Vagina (tissue), 2 donors: ENCODE measurements at places on chromosomes 11 and 22. TPM values are rescaled to one million over a fixed set of nuclear protein-coding genes. Genes with fewer than 3 reads are reported as not detected.

Gene CRYBA4
- not detected for total RNA-seq

GRCh38 chr11:21949763-21950413, 243.0 kb upstream of the ANO5 start:
- no peak overlapping the region for H3K27ac ChIP-seq
- no peaks in the 10 kb centered on the region for H3K36me3 ChIP-seq
- H3K4me1 ChIP-seq = no peaks in the 10 kb centered on the region
- H3K4me3 ChIP-seq = no peak overlapping the region
- DNase-seq = no peak
- no peaks in the 10 kb centered on the region for H3K27me3 ChIP-seq

Gene HBG1
- not detected for total RNA-seq

DNA sequence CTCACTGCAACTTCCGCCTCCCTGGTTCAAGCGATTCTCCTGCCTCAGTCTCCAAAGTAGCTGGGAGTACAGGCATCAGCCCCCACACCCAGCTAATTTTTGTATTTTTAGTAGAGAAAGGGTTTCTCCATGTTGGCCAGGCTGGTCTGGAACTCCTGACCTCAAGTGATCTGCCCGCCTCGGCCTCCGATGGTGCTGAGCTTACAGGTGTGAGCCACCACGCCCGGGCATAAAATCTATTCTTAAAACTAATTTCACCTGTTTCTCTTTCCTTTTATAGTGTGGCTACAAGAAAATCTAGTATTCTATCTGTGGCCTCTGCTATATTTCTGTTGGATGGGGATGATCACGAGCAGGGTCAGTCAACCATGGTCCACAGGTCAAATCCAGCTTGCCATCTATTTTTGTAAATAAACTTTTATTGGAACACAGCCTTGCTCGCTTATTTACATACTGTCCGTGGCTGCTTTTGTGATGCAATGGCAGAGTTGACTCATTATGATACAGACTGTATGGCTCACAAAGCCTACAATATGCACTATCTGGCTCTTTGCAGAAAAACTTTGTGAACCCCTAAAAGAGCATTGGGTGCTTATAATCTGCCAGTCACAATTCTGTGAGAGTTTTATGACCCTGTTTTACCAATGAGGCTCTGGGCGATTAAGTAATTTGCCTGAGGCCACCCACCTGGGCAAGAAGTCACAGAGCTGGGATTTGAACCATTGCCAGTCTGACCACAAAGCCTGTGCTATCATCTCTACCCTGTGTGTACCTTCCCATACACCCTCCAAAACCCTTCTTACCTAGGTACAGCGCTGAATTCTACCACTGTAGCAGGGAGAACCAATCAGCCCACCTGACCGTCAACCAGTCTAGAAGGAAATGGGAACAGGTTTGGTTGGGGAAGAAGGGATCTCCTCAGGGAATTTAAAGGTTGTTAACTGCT, 28.3 kb downstream of the SLC1A2 start:
- peaks cover 32% of the 10 kb centered on the region for H3K4me1 ChIP-seq
- no peak for DNase-seq
- H3K36me3 ChIP-seq = no peaks in the 10 kb centered on the region
- peak overlapping the region; percentile 24 for H3K27ac ChIP-seq
- no peak overlapping the region for H3K4me3 ChIP-seq

DNA sequence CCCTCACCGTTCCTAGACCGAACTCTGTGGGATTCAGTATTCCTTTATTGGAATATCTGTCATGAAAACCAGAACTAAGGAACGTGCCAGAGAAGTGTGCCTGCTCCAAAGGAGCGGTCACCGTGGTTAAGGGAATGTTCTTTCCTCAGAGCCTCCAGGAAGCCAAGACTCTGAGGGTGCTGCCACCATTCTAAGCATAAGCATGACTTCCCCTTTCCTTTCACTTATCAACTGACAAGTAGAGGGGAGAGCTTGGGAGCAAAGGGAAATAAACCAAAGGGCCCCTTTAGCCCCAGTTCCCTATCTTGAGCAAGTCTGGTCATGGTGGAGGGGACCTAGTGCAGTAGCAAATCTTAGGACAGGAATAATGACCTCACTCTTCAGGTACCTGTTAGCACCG, 26.8 kb downstream of the CTR9 start:
- no peaks in the 10 kb centered on the region for H3K4me1 ChIP-seq
- H3K27me3 ChIP-seq = no peaks in the 10 kb centered on the region
- peak overlapping the region; percentile 68 for H3K27ac ChIP-seq
- H3K36me3 ChIP-seq = peaks cover 59% of the 10 kb centered on the region

DNA sequence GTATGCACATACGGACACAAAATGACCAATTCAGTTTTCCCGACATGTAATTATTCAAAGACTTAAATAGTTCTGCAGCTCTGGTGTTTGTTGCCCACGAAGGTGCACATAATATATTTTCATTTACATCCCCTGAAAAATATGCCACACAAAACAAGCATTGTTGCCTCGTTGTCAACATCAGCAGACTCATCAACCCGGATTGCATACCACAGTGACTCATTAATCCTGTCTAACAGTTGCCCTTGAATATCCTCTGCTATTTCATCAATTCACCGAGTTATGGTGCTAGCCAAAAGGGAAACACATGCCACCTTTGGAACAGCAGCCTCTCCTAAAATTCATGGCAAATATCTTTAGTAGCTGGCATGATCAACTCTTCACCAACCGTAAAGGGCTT, 582.2 kb downstream of the LRRC4C start:
- no peaks in the 10 kb centered on the region for H3K36me3 ChIP-seq
- no peak for DNase-seq
- no peak overlapping the region for H3K27ac ChIP-seq
- no peaks in the 10 kb centered on the region for H3K27me3 ChIP-seq
- no peaks in the 10 kb centered on the region for H3K4me1 ChIP-seq
- no peak overlapping the region for H3K4me3 ChIP-seq

DNA sequence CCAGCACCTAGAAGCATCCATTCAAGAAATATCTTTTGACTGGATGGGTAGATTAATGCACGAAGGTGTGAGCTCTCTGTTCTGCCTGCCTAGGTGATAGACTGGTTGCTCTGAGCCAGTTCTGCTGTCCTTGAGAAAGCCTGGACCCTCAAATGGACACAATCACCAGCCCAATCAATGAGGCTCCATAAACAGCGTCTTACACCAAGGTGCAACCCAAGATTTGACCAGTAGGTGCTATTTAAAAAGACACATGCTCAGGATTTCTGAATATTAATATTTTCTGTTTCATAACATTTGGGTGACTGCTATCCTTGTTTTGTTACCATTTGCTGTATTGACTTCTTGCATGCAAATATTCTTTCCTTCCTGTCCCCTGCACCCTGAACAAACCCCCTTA, 39.0 kb downstream of the PAMR1 start:
- no peak overlapping the region for H3K27ac ChIP-seq
- no peak overlapping the region for H3K4me3 ChIP-seq
- no peaks in the 10 kb centered on the region for H3K27me3 ChIP-seq
- H3K4me1 ChIP-seq = peaks cover 11% of the 10 kb centered on the region
- DNase-seq = no peak
- no peaks in the 10 kb centered on the region for H3K36me3 ChIP-seq

DNA sequence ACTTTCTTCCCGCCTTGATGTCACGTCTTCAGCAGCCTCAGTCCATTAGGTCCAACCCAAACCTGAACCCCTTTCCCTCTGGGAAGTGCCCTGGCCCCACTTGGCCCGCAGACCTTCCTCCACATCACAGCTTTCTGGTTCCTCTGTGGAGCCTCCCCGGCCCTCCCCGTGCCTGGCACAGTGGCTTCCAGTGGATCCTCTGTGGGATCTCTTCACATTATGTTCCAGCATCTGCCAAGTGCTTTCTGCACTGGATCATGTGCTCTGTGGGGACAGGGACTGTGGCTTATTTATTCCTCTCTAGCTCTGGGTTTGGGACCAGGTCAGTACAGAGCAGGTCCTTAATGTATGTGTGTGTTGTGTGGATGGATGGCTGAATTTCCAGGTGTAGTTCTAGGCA, 30.9 kb downstream of the POLR3H start:
- peaks cover 27% of the 10 kb centered on the region for H3K36me3 ChIP-seq
- H3K4me3 ChIP-seq = no peak overlapping the region
- no peaks in the 10 kb centered on the region for H3K27me3 ChIP-seq
- peaks cover 30% of the 10 kb centered on the region for H3K4me1 ChIP-seq
- H3K27ac ChIP-seq = peak overlapping the region; percentile 50

GRCh38 chr11:94584978-94585377, 17.8 kb downstream of the PIWIL4 start:
- no peaks in the 10 kb centered on the region for H3K4me1 ChIP-seq
- no peak overlapping the region for H3K27ac ChIP-seq
- H3K27me3 ChIP-seq = no peaks in the 10 kb centered on the region
- H3K4me3 ChIP-seq = no peak overlapping the region

Gene LSP1
- total RNA-seq = 32.7 TPM

Gene RAC2
- total RNA-seq = 15.7 TPM

Gene PARVG
- 29.5 TPM for total RNA-seq

GRCh38 chr11:23509023-23509422, 648.7 kb upstream of the CCDC179 start:
- DNase-seq = no peak
- H3K4me1 ChIP-seq = no peaks in the 10 kb centered on the region
- H3K4me3 ChIP-seq = no peak overlapping the region
- no peak overlapping the region for H3K27ac ChIP-seq
- no peaks in the 10 kb centered on the region for H3K27me3 ChIP-seq

DNA sequence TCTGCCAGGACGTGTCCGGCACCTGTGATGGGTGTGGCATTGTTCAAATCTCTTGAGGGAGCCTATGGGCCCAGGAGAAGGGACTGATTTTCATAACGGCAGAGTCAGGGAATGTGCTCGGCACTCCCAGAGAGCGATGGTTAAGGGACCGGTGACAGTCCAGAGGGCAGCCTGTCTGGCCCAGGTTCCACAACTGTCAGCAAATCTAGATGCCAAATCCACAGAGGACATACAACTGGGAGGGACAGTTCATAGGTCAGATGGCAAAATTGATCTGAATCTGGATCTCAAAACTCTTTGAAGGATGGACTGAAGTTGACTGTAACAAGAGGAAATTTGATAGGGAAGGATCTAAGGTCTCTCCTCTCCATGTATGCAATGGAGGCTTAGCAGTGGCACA, 7.5 kb downstream of the SEC14L2 start:
- no peak overlapping the region for H3K27ac ChIP-seq
- no peaks in the 10 kb centered on the region for H3K27me3 ChIP-seq
- peaks cover 6% of the 10 kb centered on the region for H3K4me1 ChIP-seq
- H3K4me3 ChIP-seq = no peak overlapping the region
- no peak for DNase-seq

DNA sequence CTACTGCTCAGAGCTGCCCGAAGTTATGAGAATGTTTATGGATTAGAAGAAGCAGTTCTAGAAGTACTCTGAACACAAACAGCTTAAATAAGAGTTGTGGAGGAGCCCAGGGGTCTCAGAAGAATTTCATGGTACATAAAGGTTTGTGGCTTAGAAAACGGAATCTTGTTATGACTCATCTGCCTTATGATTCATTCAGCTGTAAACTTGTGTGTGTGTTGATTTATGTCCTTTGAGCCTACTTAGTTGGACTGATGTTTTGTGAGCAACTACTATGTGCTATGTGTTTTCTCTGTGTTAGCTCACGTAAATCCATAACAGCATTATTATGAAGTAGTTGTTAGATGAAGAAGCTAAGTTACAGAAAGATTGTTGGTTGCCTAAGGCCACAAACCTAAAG, 203.7 kb downstream of the PGR start:
- H3K36me3 ChIP-seq = no peaks in the 10 kb centered on the region
- H3K27ac ChIP-seq = no peak overlapping the region
- H3K27me3 ChIP-seq = no peaks in the 10 kb centered on the region
- no peak for DNase-seq

DNA sequence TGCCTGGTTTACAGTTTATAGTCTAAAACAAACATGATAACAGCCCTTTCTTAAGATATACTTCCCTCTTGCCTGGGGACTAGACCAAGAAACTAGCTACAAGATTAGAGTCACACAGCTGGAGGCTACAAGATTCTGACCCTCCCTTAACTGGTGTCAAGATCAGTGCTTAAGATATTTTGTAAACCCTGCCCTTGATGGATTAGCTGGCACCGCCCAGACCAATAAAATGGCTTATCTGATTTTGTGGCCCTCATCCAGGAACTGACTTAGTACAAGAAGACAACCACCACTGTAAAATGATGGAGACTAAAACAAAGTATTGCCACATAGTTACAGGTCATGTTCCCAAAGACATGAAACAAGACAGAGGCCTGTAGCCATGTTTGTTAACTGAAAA, 53.4 kb downstream of the FAM181B start:
- DNase-seq = no peak
- H3K4me1 ChIP-seq = no peaks in the 10 kb centered on the region
- H3K4me3 ChIP-seq = no peak overlapping the region
- H3K36me3 ChIP-seq = no peaks in the 10 kb centered on the region

Gene MIOX
- total RNA-seq = not detected

Gene RIMBP3B
- total RNA-seq = not detected

GRCh38 chr22:20247010-20247505, 21.1 kb downstream of the RTN4R start:
- H3K36me3 ChIP-seq = no peaks in the 10 kb centered on the region
- H3K4me1 ChIP-seq = peaks cover 34% of the 10 kb centered on the region
- no peak overlapping the region for H3K27ac ChIP-seq
- no peak for DNase-seq
- H3K27me3 ChIP-seq = no peaks in the 10 kb centered on the region

- H3K27ac ChIP-seq = no peak overlapping the region
- H3K27me3 ChIP-seq = no peaks in the 10 kb centered on the region
- H3K4me3 ChIP-seq = no peak overlapping the region
- peaks cover 20% of the 10 kb centered on the region for H3K4me1 ChIP-seq
Measured at GRCh38 chr11:121240650-121241303, 51.8 kb upstream of the SC5D start.

DNA sequence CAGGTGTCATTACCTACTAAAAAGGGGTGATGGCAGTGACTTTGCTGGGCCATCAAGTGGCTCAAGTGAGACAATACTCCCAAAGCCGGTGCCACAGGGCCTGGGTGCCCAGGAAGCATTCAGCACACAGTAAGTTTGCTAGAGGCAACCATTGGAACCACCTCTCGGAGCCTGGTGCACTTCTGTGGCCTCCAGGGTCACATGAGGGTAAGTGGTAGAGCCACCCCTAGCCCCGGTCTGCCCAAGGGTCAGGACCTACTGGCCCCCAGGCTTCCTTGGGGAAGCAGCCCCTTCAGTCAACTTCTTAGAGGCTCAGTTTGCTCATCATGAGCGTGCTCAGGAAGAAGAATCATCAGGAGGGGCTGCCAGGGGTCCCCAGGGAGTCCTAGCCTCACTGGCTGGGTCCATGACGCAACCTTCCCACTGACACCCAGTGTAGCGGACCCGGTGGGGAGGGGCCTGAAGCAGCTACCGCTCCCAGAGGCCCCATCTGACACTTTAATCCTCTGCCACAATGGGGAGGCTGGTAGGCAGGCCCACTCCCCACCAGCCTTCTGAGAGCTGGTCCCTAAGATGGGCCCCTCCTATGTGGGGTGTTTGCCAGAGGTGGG, 17.5 kb upstream of the RASL10A start:
- DNase-seq = no peak
- H3K27me3 ChIP-seq = no peaks in the 10 kb centered on the region
- no peak overlapping the region for H3K27ac ChIP-seq
- H3K4me1 ChIP-seq = peaks cover 13% of the 10 kb centered on the region
- H3K36me3 ChIP-seq = no peaks in the 10 kb centered on the region

DNA sequence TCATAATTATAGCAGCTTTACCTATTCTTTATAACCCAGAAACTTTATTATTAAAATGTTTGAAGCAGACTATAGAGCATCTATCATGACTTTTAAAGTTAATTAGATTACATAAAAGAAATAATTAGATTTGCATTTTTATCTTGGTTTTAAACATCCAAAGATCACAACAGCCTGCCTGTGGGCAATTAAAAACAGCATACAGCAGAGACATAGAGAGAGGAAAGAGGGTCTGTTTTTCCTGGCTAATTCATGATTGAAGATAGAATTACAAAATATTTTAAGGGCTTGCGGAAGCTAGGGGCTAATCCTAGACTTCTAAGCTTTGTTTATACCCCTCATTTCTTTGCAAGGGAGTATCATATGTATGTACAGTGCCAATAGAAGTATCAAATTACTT, 178.1 kb downstream of the SOX6 start:
- no peak overlapping the region for H3K4me3 ChIP-seq
- no peaks in the 10 kb centered on the region for H3K36me3 ChIP-seq
- no peak overlapping the region for H3K27ac ChIP-seq
- H3K27me3 ChIP-seq = no peaks in the 10 kb centered on the region
